ENCODE measurements at places on chromosomes 7 and 10. TPM values are rescaled to one million over a fixed set of nuclear protein-coding genes. Genes with fewer than 3 reads are reported as not detected.
A peak's percentile ranks its signal among the peaks of the same experiment; 100 is the strongest.

GRCh38 chr10:4074545-4075407 is 289.8 kb upstream of the KLF6 start:
- DNase-seq: no peak

GRCh38 chr7:152107945-152108344 is 82.5 kb downstream of the GALNT11 start:
- no peak for DNase-seq

DNA sequence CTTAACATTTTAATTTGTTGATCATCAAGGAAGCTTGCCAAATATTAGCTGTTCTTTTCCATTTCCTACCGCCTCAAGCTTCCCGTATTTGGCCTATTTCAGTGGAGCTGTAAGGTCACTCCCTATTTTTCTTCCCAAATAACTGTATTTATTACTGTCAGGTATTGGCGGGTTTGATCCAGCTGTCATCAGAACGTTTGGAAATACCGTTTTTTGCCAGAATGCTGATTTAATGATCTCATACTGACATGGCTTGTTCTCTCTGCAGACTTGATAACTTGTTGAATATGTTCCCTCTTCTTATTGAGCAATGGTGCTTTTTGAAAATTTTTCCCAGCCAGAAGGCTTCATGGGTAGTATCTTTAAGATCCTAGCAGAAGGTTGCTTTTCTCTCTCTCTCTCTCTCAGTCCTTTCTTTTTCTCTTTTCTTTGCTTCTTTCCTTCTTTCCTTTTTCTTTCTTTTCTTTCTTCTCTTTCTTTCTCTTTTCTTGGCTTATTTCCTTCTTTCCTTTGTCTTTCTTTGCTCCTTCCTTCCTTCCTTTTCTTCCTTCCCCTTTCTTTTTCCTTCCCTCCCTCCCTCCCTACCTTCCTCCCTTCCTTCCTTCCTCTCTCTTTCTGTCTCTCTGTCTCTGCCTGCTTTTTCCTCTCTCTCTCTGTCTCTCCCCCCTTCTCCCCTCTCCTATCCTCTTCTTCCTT is 42.1 kb downstream of the CUX1 start:
- no peak for DNase-seq

DNA sequence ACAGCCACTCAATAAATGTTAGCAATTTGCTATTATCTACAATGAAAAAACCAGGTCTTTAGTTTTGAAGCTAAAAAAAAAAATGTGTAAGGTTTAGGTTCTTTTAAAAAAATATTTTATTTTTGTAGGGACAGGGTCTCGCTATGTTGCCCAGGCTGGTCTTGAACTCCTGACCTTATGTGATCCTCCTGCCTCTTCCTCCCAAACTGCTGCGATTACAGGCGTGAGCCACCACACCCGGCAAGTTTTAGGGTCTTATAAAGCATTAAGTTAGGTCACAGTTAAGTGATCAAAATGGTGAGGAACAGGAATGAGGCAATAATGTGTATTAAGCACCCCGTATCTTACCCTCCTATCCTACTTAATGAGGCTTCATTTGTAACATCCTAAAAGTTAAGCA is 774 bp downstream of the SEM1 start:
- no peak for DNase-seq

- no peak for DNase-seq
These were observed 10.0 kb downstream of the ZNF316 start for GRCh38 chr7:6647080-6647479.

DNA sequence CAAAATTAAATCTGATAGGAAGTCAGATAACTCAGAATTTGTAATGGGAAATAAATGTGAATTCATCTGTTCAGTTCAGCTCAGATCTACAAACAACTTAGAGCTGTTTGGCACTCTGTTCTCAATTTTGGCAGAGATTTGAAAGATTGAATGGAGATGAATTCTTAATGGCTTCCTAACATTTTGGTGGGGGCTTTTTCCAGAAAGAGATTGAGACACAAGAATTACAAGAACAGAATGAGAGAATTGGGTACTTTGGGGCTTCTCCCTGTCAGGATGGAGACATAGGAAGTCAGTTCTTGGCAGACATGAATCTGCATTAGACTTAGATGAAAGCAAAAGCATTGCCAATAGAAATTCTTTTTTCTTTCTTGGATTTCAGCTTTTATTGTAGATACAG is 39.0 kb upstream of the PTPRZ1 start:
- no peak for DNase-seq

GRCh38 chr7:30921540-30922401 is 10.1 kb downstream of the AQP1 start:
- DNase-seq: peak; percentile 38

- DNase-seq: no peak
These were observed 78.6 kb downstream of the MAD1L1 start for GRCh38 chr7:2154121-2154520.

- no peak for DNase-seq
These were observed 28.3 kb downstream of the NRP1 start for GRCh38 chr10:33306126-33306525.

DNA sequence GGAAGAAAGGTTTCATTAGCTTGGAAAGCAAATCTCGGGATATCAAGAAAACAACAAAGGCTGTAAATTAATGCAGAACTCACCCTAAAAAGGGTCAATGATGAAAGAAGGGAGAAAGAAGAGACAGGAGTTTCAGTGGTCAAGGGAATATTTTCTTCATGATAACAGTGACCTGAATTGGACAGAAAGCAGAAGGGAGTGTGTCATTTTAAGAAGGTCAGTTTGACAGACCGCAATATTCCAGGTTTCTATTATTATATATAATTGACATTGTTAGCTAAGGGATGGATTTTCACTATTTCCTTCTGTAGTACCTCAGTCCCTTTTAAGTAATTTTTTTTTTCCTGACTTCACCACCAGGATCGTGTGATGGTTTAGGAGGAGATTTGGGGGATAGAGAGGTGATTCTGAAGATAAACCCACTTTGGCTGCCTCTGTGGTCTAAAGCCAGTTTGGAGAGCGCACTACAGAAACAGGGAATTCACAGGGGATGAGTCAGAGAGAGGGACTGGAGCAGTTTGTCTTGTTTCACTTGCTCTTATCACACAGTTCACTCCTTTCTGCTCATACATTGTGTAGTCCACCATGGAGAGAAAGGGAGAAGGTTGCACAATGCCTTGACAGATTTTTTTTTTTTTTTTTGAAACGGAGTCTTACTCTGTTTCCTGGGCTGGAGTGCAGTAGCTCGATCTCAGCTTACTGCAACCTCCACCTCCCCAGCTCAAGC is 417.9 kb downstream of the AUTS2 start:
- no peak for DNase-seq

DNA sequence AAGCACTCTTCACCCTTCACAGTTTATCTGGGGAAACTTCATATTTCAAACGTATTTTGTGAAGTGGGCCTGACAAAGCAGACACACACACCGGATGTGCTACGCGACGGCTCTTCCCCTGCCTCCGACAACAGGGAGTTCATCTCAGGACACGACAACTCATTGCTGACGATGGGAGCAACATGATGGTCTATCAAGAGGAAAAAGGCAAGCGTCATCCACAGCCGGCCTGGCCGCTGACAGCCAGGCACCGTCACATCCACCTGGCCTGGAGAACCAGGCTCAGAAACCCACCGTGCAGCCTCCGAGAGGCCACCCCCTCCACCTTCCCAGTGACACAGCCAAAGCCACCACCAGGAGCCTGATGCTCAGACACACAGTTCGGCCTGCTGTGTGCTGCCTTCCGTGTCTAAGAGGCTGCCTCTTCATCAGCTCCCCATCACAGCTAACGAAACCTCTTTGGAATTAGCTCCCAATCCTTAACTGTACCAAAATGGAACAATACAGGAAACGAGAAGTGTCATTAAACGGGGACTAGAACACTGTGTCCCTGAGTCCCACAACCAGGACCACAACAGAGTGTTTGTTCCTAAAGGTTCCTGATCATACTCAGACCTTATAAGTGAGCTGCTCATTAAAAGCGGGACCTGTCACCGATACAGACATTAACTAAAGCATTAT is 76.7 kb downstream of the SFMBT2 start:
- DNase-seq: no peak

- DNase-seq: no peak
These were observed 226.4 kb upstream of the KLF14 start for GRCh38 chr7:130960208-130960988.

GRCh38 chr7:149817301-149817771 is 20.8 kb upstream of the ZNF862 start:
- DNase-seq: no peak

The EVX1 gene
- total RNA-seq: 5.6 TPM

The CNTNAP2 gene
- 0.21 TPM for total RNA-seq
